ENCODE measurements at places on chromosomes 7 and 10.

- peak; percentile 61 for DNase-seq
Measured at GRCh38 chr10:57964351-57964750, 303.3 kb downstream of the IPMK start.

DNA sequence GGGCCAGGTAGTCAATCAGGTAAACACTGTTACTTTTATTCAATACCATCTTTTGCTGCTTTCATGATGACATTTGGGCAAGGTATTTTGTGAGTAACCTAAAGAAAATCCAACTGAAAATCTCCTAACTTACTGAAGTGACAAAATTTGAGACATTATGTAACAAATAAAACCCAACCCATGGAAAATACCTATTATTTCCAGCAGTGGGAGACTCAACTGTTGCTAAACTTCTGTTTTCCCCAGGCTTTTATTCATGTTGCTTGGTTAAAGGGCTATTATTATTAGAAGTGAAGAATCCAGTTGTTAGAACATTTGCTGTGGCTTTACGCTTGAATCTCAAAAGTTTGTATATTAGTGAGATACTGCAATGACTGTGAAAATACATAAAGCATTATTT, 215.9 kb downstream of the MDFIC start:
- no peak for DNase-seq

GRCh38 chr10:80463868-80464267, 9.8 kb downstream of the TSPAN14 start:
- no peak for DNase-seq

GRCh38 chr10:17344206-17344605, 110.2 kb downstream of the ST8SIA6 start:
- no peak for DNase-seq

GRCh38 chr7:2730846-2731770, 43.1 kb downstream of the AMZ1 start:
- peak; percentile 15 for DNase-seq

DNA sequence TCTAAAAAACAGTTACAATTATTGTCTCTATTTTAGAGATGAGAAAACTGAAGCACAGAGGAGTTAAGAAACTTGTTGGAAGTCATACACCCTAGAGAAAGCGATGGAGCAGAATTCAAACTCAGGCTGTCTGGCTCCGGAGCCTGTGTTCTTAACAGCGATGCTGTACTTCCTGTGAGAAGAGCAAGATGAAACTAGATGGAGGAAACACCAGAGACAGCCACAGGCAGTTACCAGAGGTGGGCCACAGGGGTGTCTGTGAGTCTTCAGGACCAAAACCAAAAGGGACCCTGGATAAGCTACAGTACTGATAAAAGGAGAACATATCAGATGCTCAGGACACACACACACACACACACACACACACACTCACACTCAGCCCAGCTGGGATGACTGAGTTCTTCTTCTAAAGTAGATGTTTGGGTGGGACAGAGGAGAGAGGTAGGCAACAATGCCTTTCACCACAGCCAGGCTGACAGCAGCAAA, 289.2 kb downstream of the FZD1 start:
- DNase-seq, result no peak

DNA sequence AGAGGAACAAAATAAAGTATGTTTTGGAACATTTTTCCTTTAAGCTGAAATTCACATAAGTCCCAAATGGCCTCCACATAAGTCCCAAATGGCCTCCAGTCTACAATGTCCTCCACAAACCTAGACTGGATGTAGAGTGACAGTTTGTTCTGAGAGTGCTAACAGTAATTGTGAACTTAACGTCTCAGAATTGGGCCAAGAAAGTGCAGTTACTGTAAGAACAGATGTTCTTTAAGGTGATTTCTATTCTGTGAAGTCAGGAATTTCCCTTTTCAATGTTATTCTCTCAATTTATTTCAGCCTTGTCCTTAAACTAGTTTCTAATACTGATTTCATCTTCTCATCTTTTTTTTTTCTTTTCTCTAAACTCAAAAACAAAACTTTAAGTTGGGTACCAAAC, 188.7 kb upstream of the SEMA3E start:
- DNase-seq, result no peak

GRCh38 chr10:75117995-75118394, 6.5 kb downstream of the SAMD8 start:
- no peak for DNase-seq

GRCh38 chr7:150972741-150973140, 5.4 kb downstream of the KCNH2 start:
- DNase-seq, result no peak

DNA sequence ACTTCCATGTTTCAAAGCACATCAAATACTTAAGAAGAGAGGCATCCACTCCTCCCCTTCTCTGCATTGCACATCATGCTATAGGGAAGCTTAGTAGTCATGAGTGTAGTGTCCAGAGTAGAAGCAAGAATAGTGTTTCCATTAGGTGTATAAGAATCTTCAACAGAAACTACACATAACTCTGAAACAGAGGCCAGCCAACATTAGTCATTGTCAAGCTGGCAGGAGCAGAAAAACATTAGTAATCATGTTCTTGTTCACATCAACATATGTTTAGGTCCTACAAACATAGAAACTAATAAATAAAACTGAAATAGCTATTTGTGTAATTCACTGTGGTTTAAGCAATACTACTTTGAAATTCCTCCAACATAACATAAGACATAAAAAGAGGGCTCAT, 370.2 kb downstream of the PPP1R3A start:
- DNase-seq, result no peak

DNA sequence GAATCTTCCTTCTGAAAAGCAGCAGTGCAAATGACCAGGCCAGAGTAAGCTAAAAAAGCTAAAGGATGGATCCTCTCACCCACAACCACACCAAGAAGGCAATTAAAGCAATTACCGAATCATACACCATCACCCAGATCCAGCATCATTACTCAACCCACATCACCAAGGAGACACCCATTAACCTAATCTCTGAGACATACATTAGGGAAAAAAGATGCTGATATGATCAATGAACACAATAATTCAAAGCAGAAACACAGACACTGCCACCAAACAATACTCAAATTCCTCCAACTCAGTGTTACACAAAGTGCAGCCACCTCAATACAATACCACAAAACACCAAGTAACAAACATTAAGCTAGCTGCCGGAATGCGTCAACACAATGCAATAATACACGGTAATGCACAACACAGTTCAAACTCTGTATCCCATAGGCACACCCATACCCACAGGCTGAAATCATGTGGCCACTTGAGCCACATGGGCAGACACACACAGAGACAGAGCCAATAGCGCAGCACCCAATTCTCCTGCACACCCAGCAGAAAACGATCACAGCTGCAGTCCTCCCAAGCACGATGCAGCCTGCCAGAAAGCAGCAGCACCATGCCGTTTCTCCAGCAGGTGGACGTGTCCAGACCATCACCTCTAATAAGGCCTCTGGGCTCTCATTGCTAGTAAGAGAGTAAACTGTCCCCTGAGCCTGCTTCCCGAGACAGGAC, 21.5 kb downstream of the PAX2 start:
- DNase-seq, result no peak

- DNase-seq, result peak; percentile 17
Measured at GRCh38 chr10:46293832-46294640, 7.2 kb downstream of the ANTXRL start.

DNA sequence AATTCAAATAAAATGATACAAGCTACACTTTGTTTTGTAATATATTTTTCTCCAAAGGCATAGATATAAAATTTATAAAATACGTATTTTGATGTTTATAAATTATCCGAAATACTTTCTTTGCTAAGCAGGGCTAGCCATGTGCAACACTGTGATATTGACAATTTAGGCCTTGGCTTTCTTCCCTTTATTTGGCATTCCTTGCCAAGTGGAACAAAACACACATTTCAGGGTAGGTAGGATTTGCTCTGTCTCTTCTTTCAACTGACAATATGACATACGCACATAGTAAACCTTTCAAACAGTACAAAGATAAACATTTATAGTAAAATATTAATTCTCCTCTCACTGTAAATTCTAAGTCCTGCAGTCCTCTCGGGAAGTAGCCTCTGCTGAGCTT, 103.3 kb upstream of the POT1 start:
- DNase-seq, result no peak

DNA sequence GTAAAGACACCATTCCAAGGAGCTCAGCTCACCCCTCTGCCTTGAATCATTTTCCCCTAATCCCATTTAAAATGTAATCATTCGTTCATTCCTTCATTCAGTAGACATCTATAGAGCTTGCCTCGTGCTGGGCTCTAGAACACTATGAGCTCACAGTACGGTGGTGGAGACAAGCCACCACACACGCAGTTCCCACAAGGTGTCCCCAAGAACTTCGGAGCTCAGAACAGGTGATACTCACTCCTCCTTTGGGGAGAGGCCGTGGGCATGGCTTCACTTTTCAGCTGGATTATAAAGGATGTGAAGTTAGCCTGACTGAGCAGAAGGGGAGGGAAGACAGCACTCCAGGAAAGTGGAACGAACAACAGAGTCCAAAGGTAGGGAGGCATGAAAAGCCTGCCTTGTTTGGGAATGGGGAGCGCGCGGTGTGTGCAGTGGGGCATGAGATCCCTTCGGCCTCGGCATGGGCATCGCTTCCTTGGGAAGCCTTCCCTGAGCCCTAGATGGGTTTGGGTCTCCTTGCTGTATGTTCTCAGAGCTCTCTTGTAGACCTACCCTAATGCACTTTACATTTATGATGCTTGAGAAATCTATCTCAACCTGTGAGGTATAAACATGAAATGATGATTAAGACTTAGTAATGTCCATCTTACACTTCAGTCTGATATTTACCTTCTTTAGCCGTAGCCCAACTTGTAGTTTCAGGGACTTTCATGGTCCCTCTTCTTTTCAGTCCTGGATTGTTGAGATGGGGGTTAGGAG, 809 bp upstream of the OGA start:
- DNase-seq, result peak; percentile 42

GRCh38 chr7:32022966-32023365, 47.2 kb downstream of the PDE1C start:
- DNase-seq, result no peak

- DNase-seq, result no peak
Measured at GRCh38 chr7:106534271-106534846, 126.6 kb downstream of the CCDC71L start.

DNA sequence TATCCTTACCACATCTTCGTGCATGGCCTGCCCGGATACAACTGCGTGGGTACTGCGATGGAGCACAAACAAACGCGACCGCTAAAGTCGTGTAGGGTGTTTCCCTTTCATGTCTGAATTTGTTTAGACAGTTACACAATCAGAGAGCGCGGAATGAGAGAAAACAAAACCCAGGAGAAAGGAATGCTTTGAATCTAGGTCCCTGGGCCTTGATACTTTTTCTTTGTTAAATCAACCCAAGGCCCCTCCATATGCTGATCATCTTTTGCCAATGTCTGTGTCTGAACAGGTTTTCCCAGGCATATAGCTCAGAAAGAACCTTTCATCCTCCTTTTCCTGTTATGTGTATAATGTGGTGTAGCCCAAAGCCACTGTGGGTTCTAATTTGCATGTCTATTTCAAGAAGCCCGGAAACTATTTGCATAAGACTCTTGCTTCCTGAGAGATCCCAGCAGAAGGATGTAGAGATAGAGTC, 145.8 kb downstream of the FRMD4A start:
- no peak for DNase-seq

DNA sequence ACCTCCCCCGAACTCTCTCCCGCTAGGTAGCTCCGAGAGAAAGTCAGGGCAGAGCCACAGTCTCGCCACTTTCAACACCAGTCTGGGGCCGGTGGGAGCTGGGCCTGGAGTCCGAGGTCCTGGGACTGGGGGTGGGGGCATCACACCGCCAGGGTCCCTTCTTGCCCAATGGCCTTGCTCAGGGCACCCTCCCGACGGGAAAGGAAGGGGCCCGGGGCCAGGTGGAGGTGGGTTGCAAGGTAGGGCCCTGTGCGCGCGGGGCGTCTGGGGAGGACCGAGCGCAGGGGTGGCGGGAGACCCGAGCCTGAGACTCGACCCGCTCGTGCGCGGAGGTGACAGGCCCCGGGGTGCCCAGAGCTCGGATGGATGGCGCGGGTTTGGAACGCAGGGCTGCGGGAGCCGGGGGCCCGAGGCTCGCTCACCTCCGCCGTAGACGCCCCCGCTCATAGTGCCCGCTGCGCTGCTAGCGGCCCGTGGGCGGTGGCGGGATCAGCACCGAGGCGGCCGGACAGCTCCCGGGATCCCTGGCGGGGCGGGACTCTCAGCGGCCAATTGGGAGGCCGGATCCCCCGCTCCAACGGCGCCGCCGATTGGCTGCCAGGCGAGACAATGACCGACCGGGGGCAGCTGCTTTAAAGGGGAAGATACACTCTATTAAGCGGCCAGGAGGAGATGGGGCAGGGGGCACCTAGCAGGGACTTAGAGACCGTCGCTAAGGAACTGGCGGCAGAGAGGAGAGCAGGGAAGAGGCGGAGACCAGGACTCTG, at the start of gene ACTL6B:
ACTL6B (minus strand) TSS at position 541 of the 767 bp plus-strand sequence; CDS start at position 447, 94 bp downstream.
- peak; percentile 66 for DNase-seq

DNA sequence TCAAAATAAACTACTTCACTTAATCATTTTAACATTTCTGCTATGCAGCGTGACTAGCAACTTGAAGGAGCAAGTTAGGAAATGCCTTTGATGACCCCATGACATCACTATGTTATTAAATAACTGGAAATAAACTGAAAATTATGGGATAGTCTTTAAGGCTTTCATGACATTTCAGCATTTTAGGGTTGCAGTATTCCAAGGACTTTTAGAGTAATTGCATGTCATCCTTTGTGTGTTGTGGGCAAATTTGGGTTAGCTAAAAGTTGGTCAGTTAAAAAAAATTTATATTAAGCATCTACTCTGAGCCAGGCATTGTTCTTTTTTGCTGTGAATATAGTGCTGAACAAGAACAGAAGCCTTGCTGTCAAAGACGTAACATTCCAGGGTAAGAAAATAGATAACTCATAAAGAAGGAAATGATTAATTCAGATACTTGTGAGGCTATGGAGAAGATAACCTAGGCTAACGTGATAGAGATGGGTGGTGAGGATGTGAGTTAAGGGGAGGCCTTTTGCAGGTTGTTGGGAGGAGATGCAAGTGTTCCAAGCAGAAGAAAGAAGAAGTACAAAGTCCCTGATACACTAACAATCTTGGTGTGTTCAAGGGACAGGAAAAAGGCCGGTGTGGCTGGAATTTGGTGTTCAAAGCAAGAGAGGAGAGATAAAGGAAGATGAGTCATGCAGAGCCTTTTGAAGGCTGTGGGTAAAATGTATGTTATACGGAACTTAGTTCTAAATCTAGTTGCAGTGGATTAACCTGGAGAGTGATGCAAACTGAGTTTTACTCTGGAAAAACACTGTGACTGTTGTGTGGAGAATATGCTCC, 610.2 kb downstream of the AUTS2 start:
- no peak for DNase-seq

DNA sequence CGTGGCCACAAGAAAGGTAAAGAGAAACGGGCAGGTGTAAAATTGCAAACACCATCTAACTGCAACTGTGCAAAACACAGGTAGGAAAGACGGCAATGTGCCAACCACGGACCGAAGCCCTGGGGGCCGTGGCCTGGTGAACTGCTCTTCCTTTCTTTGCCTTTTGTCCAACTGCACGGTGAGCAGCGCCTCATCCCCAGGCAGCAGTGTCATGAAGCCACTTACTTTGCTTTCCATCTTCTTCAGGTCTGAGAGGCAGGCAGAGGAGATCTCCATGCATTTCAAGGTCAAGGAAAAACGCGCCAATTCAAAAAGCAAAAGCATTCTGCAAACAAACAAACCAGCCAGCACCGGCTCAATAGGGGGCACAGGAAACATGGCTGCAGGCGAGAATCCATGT, 12.9 kb downstream of the CFAP46 start:
- no peak for DNase-seq
